Heart left ventricle (tissue), 16 donors: ENCODE measurements at places on chromosomes 11 and 22. TPM values are rescaled to one million over a fixed set of nuclear protein-coding genes. Genes with fewer than 3 reads are reported as not detected.
A peak's percentile ranks its signal among the peaks of the same experiment; 100 is the strongest.

The TEX54 gene
- not detected for total RNA-seq

The SCUBE1 gene
- total RNA-seq = 0.19 TPM

The HOATZ gene
- not detected for total RNA-seq

- no peak for DNase-seq
- no peaks in the 10 kb centered on the region for H3K27me3 ChIP-seq
- H3K27ac ChIP-seq = no peak overlapping the region
- H3K4me1 ChIP-seq = no peaks in the 10 kb centered on the region
- H3K36me3 ChIP-seq = no peaks in the 10 kb centered on the region
These were observed 115.9 kb downstream of the ARFGAP2 start for GRCh38 chr11:47060807-47061206.

DNA sequence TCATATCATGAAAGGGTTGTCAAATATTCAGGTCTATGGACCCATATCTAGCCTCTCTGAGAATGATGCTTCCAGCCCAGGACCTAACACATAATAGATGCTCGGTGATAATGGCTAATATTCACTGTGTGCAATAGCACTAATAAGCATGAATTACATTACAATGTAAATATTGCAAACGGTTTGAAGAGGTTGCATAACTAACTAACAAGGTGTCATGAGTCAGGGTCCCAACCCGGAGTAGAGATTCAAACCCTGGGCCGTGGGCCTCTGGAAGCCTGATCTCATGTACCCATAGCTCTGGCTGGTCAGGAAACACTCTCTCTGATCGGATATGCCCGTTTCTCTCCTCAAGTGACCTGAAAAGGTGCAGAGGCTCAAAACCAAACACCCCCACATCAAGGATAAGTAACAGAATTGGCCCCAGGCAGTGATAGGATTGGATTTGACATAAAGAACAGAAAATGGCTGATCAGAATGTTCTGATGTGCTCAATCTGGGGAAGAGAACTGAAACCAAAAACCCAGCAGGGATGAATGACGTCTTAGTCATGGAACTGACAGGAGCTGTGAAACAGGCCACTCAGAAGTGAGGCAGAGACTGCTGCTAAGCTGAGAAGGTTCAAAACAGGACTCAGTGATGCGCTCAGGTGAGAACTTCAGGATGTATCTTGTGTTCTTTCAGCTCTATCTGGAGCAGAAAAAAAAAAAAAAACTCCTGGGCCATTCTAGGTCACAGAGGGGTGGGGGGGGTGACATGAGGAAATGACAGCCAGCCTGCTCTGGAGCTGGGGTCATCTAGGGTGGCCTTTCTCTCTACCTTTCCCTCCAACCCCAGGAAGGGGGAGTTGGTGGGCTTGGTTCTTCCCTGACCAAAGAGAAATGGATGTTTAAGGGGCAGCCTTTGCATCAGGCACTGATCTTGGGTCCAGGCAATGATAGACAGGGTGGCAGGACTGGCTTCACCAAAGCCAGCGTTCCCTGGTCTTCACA is 6.6 kb upstream of the KCTD17 start:
- no peaks in the 10 kb centered on the region for H3K4me1 ChIP-seq
- DNase-seq = no peak
- no peak overlapping the region for H3K27ac ChIP-seq
- H3K27me3 ChIP-seq = no peaks in the 10 kb centered on the region
- no peak overlapping the region for H3K4me3 ChIP-seq
- H3K36me3 ChIP-seq = no peaks in the 10 kb centered on the region

DNA sequence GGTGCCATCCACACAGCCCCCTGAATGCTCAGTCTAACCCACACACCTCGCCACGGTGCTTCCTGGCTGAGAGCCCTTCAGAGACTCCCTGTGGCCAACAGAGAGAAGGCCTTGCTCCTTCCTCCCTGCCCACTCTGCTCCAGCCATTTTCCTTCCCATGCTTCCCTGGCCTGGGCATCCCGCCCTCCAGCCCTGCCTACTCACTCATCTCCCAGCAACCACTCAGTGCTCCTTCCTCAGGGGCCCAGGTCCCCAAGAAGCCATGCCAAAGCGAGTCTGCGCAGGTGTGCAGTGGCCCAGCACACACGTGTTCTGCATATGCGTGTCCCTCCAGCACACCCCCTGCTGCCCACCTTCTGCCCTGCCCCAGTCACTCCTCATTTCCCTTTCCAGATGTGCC is 56.4 kb downstream of the NECTIN1 start:
- peak overlapping the region; percentile 54 for H3K27ac ChIP-seq
- peaks cover 37% of the 10 kb centered on the region for H3K36me3 ChIP-seq
- peaks cover 28% of the 10 kb centered on the region for H3K4me1 ChIP-seq
- no peaks in the 10 kb centered on the region for H3K27me3 ChIP-seq
- H3K4me3 ChIP-seq = no peak overlapping the region
- no peak for DNase-seq

DNA sequence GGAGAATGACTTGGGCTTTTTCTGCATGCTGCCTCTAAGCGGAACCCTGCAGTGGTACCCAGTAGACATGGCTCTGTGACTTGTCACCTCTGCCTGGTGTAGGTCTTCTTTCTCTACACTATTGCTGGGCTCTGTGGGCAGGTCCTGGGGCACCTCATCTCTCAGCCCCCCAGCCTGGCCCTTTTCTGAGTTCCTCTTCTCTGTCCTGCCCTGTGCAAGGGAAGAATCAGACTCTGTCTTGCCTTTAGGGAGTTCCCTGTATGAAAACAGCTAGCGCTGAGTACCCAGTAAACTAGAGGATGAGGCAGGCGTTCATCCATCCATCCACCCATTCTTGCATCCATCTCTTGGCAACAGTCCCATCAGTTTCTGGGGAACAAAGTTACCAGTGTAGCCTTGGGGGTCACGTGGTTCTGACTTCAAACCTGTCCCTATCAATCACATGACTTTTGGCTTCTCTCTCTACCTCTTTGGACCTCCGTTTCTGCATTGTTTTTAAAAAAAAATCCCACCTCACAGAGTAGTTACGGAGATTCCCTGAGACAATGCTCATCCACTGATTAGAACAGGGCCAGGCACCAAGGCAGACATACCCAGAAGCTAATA is 86.4 kb upstream of the WNT11 start:
- no peaks in the 10 kb centered on the region for H3K27me3 ChIP-seq
- no peak for DNase-seq
- H3K4me3 ChIP-seq = no peak overlapping the region
- H3K27ac ChIP-seq = no peak overlapping the region
- no peaks in the 10 kb centered on the region for H3K36me3 ChIP-seq

GRCh38 chr11:115145324-115145723 is 358.9 kb downstream of the CADM1 start:
- H3K4me1 ChIP-seq = no peaks in the 10 kb centered on the region
- no peak overlapping the region for H3K4me3 ChIP-seq
- H3K27me3 ChIP-seq = peaks cover 2% of the 10 kb centered on the region
- no peaks in the 10 kb centered on the region for H3K36me3 ChIP-seq
- DNase-seq = no peak

GRCh38 chr11:91846649-91847048 is 378.0 kb upstream of the FAT3 start:
- H3K4me3 ChIP-seq = no peak overlapping the region
- H3K36me3 ChIP-seq = no peaks in the 10 kb centered on the region
- no peaks in the 10 kb centered on the region for H3K4me1 ChIP-seq

- H3K27me3 ChIP-seq = no peaks in the 10 kb centered on the region
- H3K27ac ChIP-seq = no peak overlapping the region
- H3K4me3 ChIP-seq = no peak overlapping the region
- no peaks in the 10 kb centered on the region for H3K4me1 ChIP-seq
- H3K36me3 ChIP-seq = no peaks in the 10 kb centered on the region
These were observed 4.5 kb downstream of the OR5B21 start for GRCh38 chr11:58503361-58503856.

The BTBD18 gene
- not detected for total RNA-seq

DNA sequence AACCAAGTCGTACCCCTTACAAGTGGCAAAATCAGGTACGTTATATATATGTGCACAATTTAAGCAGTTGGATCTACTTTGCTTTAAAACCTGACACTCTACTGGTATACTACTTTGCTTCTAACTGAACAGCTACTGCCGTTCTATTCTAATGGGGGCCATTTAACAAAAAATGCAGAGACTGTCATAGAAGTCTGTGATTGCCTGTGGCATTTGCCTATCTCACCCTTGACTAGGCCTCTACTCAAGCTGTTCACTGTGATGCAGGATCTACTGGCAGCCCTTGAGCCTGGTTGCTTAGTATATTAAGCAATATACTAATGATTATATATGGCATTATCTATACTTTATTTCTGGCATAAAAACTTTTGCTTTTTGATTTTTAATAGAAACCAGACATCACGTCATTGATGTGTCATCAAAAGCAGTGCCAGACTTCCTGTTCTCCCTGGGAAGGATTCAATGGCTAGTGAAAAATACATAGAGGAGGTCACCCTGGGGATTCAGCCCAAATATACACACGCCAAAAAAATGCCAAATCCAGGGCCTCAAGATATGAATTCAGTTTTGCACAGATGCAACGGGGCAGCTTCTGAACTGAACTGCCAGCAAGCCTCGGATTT is 40.0 kb upstream of the FIBIN start:
- no peaks in the 10 kb centered on the region for H3K36me3 ChIP-seq
- H3K27ac ChIP-seq = peak overlapping the region; percentile 38
- DNase-seq = no peak
- H3K4me1 ChIP-seq = no peaks in the 10 kb centered on the region
- no peaks in the 10 kb centered on the region for H3K27me3 ChIP-seq

GRCh38 chr11:59829358-59829757 is 15.9 kb downstream of the CBLIF start:
- no peaks in the 10 kb centered on the region for H3K4me1 ChIP-seq
- H3K27me3 ChIP-seq = no peaks in the 10 kb centered on the region
- no peak for DNase-seq
- H3K36me3 ChIP-seq = no peaks in the 10 kb centered on the region

DNA sequence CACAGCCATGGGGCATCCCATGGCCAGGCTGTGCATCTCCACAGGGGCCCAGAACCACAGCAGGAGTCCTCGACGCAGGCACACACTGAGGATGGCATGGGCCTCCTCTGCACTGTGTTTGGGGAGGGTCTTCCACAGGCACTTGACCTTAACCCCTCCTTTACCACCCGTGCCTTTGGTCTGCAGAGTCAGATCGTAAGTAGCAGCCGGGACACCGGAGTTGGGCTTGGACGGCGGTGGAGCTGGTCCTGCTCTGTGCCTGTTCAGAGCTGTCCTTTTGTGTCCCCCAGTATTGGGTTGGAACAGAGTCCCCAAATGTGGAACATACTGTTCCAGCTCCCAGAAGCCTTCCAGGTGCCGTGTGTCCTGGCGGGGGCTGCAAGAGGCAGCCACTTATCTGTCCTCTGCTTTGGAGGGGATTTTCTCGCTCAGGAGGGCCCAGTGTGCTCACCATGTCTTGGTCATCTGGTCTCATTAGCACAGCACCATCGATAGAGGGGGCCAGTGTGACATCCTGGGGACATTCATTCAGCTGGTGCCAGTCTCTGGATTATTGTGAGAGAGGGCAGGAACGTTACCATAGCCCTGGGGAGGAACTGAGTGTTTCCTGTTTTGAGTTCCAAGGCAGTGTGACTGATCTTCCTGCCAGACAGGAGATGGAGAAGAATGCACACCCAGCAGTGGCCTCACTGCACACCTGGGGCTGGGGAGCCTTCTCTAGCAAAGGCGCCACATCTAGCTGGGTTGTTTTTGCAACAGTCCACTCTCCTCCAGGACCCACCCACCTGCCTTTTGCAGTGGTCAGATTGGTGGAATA is 12.4 kb downstream of the CRELD2 start:
- peaks cover 5% of the 10 kb centered on the region for H3K27me3 ChIP-seq
- no peak overlapping the region for H3K27ac ChIP-seq
- H3K36me3 ChIP-seq = no peaks in the 10 kb centered on the region
- no peak for DNase-seq
- peaks cover 55% of the 10 kb centered on the region for H3K4me1 ChIP-seq

The HEPN1 gene
- not detected for total RNA-seq

DNA sequence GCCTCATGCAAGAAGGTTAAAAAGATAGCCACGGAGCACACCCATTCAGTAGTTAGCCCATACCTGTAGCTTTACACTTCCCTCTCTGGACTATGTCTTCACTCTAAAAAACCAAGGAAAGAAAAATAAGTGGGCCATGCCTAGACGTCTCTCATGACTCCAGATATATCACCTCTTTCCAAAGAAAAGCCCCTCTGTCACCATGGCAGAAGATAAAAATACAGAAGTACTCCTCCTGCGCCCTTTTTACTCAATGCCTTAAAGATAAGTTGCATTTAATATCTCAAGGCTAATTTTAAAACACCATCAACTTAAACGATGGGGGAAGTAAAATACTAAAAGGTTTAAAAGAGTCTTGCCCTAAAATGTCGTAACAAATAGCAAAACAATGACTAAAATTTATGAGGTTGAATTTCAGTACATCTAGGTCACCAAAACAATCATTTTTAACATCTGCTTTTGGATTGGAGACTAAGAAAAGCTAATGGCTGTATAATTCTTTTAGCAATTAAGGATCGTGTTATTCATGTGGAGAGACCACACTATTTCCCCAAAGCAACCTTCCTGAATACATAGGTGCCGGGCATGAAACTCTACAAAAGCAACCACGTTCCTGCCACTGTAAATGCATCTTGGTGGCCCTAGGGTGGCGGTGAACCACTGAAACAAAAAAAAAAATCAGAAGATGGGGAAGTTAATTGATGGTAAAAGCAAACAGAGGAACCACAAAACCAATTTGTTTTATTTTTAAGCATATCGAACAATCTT is 46.0 kb downstream of the CELF1 start:
- no peaks in the 10 kb centered on the region for H3K27me3 ChIP-seq
- no peak overlapping the region for H3K4me3 ChIP-seq
- peaks cover under 1% of the 10 kb centered on the region for H3K36me3 ChIP-seq
- no peak overlapping the region for H3K27ac ChIP-seq
- no peak for DNase-seq

GRCh38 chr11:57663975-57664374 is 3.9 kb upstream of the ZDHHC5 start:
- peaks cover 42% of the 10 kb centered on the region for H3K36me3 ChIP-seq
- no peak overlapping the region for H3K27ac ChIP-seq

DNA sequence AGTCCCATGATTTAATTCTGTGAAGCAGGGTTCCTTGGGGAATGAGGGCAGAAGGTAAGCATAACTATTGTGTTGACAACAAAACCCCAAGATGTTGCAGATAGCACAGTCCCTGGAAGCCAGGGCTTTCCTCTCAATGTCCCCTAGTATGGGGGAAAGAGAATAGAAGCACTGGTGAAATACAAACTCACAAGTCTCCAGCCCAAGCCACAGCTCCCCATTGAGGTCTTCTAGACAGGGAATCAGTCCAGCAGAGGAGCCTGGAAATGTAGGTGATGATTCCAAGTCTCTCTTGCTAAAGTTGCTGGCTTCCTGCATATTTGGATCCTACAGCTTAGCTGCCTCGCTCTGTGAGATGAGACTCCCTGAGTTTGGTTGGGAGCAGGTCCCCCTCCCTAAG is 31.7 kb upstream of the DRD2 start:
- H3K36me3 ChIP-seq = no peaks in the 10 kb centered on the region
- no peak overlapping the region for H3K27ac ChIP-seq
- no peaks in the 10 kb centered on the region for H3K27me3 ChIP-seq
- DNase-seq = no peak
